Stimulated activated CD4-positive, alpha-beta T cell treated with anti-CD3 and anti-CD28 coated beads, Interleukin-1b, Interleukin-23, amount 100 ng/mL, for 4 hours (primary cell): ENCODE measurements at places on chromosomes 7 and 10.

GRCh38 chr10:16184096-16184597, 252.7 kb upstream of the PTER start:
- no peak for DNase-seq

DNA sequence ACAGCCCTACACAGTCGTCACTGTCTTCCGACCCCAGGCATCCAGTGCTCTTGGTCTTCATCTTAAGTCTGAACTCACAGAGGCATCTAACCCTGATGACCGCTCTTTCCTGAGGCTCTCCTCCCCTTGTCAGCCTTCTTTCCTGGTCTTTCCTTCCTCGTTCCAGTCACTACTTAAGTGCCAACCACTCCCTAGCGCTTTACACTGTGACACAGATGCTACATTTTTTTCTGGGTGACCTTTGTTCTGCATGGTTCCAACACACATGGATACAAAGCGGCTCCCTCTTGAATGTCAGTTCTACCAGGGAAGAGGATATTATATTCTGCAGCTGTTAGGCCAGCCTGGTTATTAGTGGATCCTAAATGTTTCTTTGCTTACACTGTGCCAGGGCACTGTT, 12.7 kb downstream of the YWHAG start:
- DNase-seq = no peak

DNA sequence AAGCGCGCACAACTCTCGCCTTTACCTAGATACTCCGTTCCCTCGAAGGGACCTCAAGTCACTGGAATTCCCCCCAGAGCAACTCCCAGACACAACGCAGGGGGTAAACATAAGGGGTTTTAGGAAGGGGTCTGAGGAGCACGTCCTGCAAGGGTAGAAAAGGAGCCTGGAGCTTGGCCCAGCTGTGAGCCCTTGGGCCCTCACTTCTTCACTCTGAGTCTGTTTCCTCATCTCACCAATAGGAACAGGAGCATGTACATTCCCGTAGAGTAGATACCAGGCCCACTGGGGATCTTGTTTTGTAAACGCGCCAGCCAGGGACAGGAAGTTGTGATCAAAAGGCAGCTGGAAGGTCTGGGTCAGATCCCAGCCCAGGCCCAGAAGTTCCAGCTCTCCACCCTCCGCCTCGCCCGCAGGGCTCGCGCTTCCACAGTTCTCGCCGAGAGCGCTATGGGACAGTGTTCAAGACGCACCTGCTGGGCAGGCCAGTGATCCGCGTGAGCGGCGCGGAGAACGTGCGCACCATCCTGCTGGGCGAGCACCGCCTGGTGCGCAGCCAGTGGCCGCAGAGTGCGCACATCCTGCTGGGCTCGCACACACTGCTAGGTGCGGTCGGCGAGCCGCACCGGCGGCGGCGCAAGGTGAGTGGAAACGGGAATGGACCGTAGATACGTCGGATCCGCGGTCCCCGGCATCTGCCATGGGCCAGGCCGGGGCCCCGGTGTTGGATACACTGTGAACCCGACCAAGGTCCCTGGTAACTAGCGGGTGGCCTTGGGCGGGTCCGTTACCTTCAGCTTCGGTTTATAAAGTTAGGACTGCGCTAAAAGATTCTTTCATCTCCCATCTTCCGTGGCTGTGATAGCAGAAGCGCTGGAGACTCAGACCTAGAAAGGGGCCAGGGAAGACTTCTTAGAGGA, 1.3 kb downstream of the CYP26C1 start:
- no peak for DNase-seq

DNA sequence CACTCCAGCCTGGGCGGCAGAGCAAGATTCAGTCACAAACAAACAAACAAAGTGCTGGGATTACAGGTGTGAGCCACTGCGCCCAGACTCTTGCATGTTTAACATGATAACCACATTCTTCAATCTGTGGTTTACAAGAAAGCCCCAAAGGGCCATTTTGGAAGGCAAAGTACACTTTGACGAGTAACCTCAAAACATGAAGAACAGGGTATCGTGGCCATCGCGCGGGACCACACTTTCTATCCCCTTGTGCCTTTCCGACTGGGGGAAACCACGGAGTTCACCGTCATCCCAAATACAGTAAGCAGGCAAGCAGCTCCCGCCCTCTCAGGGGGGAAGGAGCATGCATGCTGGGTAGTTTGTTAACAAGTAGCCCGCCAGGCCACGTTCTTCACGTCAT, 125.2 kb downstream of the RNF216 start:
- no peak for DNase-seq

GRCh38 chr7:34756691-34757090, 98.7 kb downstream of the NPSR1 start:
- DNase-seq = no peak

DNA sequence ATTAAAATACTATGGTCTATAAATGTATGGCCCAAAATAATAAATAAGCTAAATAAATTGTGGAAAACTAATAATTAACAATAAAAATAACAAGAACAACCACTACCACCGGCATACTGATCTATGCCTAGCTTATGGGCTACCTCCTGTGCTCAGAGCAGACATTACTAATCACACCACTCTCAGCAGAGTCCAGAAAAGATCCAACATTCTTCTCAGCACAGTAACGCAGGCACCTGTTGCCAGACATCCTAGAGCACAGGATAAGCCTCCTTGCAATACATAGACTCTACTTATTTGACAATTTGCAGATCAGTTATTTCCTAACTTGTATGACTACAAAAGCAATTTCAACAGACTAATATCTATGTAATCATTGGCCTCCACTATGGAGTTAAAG, 137.1 kb upstream of the NEBL start:
- no peak for DNase-seq

- DNase-seq = no peak
Observed at GRCh38 chr7:34341326-34341725, 316.7 kb upstream of the NPSR1 start.

- no peak for DNase-seq
Observed at GRCh38 chr7:135827391-135827790, 78.8 kb upstream of the FAM180A start.

DNA sequence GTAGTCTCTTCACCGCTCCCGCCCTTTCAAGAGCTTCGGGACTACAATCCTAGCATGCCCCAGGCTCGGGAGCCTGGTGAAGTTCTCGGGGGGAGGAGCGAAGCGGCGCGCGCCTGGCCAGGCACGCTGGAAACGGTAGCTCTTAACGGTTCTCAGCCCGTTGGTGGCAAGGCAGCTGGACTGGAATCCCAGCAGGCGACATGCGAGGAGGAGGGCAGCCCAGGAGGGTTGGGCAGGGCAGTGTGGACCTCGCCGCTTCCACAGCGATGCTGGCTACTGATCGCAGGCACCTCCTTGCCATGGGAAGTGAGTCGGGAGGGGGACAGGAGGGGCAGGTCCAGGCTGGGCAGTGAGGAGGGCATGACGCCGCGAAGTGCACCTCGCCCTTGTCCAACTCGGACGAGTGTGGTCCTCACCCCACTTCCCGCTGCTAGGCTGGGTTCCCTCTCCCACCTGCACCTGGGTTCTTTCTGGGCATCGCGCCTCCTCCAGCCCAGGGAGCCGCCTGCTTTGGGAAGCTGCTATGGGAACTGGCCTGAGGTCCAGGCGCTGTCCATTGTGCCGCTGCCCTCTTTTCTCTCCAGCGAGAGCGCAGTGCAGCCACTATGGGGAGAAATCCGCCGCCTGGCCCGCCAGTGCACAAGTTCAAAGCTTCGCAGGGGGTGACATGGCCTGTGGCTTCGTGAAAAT, 367.8 kb upstream of the NUPR2 start:
- no peak for DNase-seq

GRCh38 chr10:62199584-62199983, 69.1 kb downstream of the RTKN2 start:
- no peak for DNase-seq

- no peak for DNase-seq
Observed at GRCh38 chr7:80247891-80248290, 113.3 kb downstream of the GNAI1 start.

GRCh38 chr7:100215895-100216294, 3.9 kb upstream of the PVRIG start:
- DNase-seq = no peak

DNA sequence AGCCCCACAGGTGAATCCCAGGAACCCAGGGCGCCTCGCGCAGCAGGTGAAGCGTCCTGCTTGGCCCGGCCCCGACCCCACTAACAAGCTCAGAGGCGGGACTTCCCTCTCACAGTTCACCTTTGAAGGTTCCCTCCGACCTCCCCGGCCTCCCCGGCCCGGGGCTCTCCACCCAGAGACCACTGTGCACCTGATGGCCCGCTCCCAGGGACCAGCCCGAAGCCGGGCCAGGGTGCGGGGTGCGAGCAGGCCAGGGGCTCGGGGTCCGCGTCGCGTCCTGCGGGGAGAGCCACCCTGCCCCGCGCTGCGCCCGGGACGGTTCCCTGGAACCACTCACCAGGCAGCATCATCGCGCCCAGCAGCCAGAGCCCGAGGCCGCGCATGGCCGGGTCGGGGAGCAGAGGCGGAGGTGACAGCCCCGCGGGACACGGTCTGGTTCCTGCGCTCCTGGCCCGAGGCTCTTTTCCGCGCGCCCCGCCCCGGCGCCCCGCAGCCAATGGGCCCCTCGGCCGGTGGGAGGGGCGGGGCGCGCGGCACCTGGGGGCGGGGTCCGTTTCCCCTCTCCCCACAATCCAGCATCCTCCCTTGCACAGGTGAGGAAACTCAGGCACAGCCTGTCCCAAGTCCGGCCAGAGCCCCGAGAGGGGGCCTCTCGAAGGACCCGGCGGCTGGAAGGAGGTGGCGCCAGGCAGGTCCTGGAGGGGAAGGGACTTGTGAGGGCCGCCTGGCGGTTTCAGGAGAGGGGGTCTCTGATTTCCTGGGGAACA, at the start of gene ADAM8:
ADAM8 (minus strand) TSS at position 434 of the 767 bp plus-strand sequence; CDS start at position 383, 51 bp downstream.
- peak; percentile 54 for DNase-seq

DNA sequence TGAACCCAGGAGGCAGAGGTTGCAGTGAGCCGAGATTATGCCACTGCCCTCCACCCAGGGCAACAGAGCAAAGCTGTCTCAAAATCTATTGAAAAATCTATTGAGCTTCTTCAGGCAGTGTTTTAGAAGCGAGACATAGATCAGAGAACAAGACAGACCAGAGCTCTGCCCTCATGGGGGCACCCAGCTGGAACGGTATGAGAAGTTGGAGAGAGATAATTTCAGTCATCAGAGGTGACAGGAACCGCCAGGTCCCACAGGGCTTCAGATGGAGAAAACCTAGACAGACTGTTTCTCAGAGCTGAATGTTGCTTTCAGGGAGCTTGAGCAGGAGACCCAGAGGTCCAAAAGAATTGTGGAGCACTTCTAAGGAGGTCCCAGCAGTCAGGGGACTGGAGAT, 14.2 kb upstream of the GTF2IRD1 start:
- no peak for DNase-seq

DNA sequence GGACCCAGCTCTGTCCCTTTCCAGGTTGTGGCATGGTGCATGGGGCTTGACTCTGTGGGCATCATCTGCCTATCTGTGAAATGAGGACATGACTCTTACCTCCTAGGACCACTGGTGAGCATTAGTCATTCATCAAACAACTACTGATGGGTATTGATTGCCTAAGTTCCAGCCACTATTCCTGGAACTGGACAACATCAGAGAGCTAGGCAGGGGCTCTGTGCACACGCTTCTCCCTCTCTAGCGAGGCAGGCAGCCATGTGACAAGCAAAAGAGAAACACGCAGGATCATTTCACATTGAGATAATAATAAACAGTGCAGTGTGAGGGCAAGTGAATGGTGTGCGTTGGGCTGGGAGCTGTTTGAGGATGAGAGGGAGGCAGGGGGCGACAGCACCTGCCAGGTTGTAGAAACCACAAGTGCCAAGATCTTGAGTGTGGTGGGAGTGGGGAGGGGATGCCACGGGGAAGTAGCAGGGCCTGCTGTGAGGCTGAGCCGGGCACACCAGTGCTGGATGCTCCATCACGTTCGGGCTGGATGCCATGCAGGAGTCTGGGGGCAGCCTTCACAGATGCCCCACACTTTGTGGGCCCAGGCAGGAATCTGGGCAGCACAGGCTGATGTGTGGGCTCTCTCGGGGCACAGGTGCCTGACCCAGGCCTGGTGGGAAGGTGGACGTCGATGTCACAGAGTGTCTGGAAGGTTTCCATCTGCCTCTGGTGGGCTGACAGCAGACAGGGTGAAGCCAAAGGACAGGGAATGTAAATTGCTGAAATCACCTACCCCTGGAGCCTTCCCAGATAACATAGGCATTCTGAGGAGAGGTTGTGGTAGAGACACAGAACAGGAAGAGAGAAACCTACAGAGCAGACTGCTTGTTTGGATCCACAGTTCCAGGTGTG, 405.5 kb downstream of the RPS24 start:
- no peak for DNase-seq

DNA sequence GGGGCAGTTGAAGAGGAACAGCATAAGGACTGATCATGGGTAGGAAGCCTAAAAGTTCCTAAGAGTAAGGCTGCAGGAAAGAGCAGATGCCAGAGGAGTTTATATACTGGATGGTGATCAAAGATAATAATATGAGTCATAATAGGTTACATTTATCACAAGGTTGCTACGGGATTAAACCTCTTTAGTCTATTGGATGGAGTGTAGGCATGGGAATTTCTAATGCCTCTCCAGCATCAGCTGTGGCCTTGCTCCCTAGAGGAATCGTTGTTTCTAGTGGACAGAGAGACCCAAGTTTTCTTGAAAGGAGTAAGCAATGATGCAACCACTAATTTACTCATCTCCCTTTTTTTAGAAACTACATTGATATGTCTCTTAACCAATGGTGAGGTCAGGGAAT, 213.4 kb downstream of the GPR37 start:
- DNase-seq = no peak

- no peak for DNase-seq
Observed at GRCh38 chr7:20484356-20484755, 131.1 kb upstream of the ABCB5 start.

DNA sequence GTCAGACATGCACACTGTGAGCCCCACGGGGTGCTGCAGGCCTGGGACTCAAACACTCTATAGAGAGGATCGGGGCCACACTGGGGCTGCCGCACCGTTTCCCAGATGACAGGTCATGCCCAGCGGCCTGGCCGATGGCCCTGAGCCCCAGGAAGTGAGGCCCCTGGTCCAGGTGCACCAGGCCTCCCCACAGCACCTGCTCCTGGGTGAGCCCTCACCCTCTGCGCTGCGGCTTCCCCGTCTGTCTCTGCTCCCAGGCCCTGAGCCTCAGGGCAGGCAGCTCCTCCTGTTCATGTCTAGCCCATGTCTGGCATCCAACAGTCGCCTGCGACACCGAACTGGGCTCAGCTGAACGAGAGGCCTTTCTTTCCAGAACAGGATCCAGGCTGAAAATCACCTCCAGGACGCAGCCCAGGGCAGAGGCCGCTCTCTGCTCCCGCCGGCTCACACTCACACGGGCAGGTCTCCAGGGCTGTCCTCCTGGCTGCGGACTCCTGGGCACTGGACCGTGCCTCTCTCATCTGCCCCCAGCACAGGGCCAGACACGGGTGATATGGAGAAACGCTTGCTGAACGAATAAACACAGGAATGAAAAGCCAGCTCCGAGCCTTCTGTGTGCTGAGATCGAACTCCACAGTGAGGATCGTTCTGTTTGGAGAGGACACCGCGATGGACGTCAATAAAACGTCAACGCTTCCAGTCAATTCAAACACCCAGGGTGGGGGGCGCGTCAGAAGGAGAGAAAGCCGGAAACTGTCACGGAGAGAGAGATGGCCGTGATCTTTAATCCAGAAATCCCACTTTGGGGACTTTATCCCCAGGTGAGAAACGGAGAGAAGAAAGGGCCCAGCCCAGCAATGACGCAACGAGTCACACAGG, 202.4 kb downstream of the ELFN1 start:
- no peak for DNase-seq
